ENCODE measurements at places on chromosomes 2 and 18.

- DNase-seq, result no peak
These were observed 36.4 kb upstream of the CXCR4 start for GRCh38 chr2:136154384-136154783.

DNA sequence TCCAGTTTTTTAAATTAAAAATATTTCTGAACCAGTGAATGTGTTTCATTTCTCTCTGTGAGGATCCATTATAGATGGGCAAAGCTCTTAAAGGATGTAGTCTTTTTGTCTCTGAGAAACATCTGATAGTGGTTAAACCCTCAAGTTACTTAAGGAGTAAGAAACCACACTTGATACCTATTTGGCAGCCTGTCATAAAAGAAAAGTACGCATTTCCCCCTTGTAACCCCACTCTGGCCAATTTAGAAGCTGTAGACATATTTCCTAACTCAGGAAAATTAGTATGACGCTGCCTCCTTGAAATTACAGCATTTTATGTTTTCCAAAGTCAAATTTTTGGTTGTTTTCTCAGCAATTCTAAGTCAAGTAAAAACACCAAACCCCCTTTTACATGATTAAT, 2.0 kb downstream of the STAT4 start:
- DNase-seq, result no peak

DNA sequence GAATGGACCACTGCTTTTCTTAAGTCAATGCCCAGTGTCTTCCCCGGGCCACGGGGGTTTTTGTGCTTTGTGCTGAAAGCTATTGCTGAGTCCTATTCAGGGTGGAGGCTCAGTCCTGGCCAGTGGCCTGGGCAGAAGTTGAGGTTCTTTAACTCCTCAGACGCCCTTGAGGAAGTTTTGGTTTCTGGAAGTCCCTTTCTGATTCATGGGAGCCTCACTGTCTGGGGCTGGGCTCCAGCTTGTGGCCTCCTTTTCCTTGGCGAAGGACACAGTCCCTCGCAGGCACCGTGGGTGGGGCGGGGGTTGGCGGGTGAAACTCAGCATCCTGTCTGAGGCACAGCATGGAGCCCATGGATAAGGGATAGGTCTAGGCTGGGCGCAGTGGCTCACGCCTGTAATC, 465.2 kb upstream of the HS6ST1 start:
- no peak for DNase-seq

- no peak for DNase-seq
These were observed 75.0 kb downstream of the MEX3C start for GRCh38 chr18:51122266-51123045.

GRCh38 chr2:228369400-228370031, 188.0 kb upstream of the SPHKAP start:
- DNase-seq, result no peak

- DNase-seq, result no peak
These were observed 40.1 kb downstream of the SCN3A start for GRCh38 chr2:165163761-165164160.

GRCh38 chr2:216588861-216589710, 44.1 kb upstream of the IGFBP2 start:
- no peak for DNase-seq

DNA sequence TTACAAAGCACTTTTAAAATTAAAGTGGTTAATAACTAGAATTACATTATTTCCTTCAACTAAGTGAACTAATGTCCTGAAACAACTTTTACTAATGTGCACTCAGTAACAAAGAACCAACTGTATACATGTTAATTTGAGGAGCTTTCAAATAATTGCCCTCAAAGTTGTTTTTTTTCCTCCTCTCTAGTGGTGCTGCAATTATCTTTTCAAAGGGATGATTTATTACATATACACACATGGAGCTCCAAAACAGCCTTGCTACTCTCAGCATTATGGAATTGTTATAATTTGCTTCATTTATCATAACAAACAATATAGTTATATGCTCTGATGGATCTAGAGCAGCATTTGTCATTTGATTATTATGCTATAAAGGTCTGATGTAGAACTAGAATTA, 246.3 kb upstream of the RASGRP3 start:
- no peak for DNase-seq

DNA sequence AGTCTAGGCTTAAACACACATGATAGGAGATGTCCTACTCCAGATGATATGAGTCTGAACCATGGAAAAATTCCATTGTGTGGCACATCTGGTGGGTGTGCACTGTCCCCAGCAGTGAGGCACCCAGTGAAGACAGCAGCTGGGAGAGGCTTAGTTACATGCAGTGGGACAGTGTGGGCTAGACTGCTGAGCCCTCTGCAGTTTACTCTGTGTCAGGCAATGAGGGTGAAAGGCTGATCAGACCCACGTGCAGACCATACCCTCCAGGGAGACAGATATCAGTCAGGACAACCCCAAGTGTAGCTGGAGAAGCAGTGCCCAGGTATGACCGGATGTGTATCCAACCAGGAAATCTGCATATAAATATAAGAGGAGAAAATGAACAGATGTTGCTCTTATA, 13.4 kb downstream of the IL37 start:
- DNase-seq, result no peak

- no peak for DNase-seq
These were observed 58.9 kb downstream of the MTX2 start for GRCh38 chr2:176328149-176328548.

GRCh38 chr18:9516437-9517064, 41.2 kb downstream of the RALBP1 start:
- no peak for DNase-seq

- no peak for DNase-seq
These were observed 7.3 kb upstream of the LMAN2L start for GRCh38 chr2:96747061-96747617.
